Activated naive CD4-positive, alpha-beta T cell (primary cell): ENCODE measurements at places on chromosomes 16 and 17.

- DNase-seq: no peak
Observed at GRCh38 chr16:72926177-72927070, 121.5 kb downstream of the ZFHX3 start.

- no peak for DNase-seq
Observed at GRCh38 chr16:8632675-8633182, 11.2 kb downstream of the METTL22 start.

GRCh38 chr16:86424985-86425384 is 85.3 kb upstream of the FOXF1 start:
- DNase-seq: no peak

GRCh38 chr17:63039899-63040602 is 74.0 kb downstream of the TANC2 start:
- no peak for DNase-seq

- peak; percentile 52 for DNase-seq
Observed at GRCh38 chr17:81241648-81242420, 2.7 kb downstream of the NDUFAF8 start.

- no peak for DNase-seq
Observed at GRCh38 chr17:2075336-2076086, 20.6 kb downstream of the HIC1 start.

DNA sequence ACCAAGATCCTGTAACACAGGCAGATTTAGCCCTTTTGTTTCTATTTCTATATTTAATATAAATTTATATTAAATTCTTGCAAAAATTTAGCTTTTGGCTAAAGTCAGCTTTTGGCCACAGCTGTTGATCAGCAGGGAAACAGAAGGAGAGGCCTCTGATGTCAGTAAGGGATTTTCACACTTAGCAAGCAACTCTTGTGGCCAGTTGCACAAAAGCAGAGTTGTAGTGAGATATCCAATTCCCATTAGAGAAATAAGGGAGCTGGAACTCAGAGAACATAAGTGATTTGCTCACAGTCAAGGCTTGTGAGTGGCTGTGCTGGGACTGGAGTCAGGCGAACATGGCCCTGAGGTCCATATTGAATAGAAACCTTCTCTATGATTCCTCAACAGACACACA is 16.7 kb upstream of the HEATR6 start:
- DNase-seq: no peak

GRCh38 chr16:73966851-73967250 is 329.8 kb upstream of the PSMD7 start:
- DNase-seq: no peak

- no peak for DNase-seq
Observed at GRCh38 chr17:15036238-15036637, 228.9 kb downstream of the PMP22 start.

DNA sequence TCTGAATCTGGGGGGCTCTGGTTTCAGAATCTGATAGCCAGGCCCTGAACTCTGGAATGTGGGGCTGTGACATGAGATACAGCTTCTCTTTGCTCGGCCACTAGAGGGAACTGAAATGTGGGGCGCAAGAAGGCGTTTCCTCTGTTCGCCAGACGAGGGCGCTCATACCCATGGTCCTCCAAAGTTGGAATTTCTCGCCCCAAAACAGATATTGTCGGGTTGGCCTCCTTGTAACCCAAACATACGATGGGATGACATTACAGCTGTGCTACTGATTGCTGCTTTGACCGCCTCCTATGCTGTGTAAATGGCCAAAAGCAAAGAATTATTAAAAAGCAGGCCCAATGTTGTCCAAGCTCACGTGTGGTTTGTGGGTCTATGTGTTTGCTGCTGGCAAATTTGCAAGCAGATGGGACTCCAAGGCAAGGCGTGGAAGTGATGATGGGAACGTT is 13.1 kb upstream of the MSI2 start:
- DNase-seq: peak; percentile 66

DNA sequence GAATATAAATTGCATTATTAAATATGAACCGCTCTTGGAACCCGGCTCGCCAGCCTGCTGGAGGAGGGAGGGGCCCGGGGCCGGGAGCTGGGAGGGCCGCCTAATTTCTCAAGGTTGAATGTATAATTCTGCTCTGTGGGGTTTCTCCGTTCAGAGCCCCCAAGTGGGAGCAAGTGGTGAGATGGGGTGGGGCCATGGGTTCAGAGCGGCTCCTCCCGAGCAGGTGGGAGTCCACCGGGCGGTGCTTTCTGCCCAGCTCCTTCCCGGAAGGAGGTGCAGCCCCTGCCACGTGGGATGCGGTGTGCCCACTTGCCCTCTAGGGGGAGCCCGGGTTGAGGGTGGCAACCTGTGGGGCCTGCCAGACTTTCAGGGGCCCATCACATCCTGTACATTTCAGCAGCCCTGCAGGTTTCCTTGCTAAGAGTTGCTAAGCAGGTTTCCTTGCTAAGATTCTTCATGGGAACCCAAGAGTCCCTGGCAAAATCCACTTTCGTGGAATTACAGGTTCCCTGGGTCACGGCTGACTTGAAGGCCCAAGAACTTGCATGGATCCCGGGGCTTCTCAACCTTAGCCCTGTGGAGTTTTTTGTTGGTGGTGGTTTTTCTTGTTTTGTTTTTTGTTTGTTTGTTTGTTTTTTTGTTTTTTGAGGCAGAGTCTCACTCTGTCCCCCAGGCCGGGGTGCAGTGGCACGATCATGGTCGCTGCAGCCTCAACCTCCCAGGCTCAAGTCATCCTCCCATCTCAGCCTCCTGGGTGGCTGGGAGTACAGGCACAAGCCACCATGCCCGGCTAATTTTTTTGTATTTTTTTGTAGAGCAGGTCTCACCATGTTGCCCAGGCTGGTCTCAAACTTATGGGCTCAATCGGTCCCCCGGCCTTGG is 196.7 kb upstream of the GSE1 start:
- peak; percentile 55 for DNase-seq

- DNase-seq: no peak
Observed at GRCh38 chr16:79395591-79395990, 204.9 kb downstream of the MAF start.

GRCh38 chr17:72344613-72345012 is 223.8 kb downstream of the SOX9 start:
- no peak for DNase-seq

DNA sequence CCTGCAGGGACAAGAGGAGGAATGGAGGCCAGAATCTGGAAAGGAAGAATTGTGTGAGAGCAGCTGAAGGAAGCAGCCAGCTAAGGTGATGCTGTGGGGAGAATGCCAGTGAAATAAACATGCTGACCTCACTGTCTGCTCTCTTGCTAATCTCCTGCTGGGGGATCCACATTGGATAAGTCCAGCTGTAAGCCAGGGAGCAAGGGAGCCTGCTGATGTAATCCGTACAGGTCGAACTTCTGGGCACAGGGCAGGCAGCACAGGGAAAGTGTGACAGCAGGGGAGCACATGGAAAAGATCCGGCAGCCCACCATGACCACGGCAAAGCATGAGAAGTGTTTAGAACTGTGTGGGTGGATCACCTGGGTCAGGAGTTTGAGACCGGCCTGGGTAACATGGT is 7.5 kb upstream of the XPO6 start:
- no peak for DNase-seq

- DNase-seq: no peak
Observed at GRCh38 chr17:49585422-49586027, 9.9 kb downstream of the NXPH3 start.

DNA sequence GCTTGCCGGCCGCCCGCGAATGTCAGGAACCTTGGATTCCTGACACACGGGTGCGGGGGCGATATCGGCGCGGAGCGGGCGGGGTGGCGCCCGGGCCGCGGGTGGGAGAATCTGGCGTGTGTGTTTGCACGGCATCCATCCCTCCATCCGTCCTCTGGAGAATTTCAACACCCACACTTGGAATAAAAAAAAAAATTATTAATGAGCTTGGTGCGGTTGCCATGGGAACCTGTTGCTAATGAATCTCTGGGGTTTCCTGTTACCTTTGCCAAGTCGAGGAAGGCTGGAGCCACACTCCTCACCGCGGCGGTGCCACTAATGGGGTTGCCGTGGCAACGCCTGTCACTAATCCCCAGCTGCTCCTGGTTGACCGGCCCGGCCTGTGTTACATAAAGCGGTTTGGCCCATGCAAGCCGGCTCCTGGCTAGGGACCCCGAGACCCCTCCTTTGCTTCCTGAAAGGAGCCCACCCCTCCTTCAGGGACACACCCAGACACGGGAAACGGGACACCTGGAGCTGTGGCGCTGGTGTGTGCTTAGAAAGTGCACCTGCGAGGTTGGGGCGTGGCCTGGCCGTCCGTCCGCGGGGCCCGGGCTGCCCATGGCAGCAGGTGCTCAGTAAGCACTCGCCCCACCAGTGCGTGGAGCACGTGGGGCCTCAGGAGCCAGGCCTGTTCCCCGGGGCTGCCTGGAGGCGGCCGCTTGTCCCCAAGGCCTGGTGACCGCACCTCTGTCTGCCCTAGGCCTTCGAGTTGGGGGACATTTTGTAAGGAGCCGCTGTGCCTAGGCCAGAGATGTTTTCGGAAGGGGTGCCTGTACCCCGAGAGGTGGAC is 14.6 kb downstream of the CACNA1H start:
- DNase-seq: no peak

DNA sequence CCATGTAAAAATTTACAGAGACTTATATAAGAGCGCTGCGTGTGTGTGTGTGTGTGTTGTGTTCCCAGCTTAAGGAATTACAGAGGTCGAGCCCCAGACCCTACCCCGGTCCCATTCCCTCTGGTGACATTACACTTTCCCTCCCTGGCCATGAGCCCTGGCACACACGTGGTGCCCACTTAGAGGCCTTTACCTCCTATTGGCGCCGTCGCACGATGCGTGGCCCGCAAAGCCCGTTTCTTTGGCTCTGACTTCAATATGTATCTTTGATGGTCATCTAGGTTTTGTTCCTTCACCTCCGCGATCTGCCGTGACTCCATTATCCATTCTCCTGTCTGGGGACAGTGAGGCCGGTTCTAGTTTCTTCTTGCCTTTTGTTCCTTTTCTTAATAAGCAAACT is 96.9 kb upstream of the CHMP6 start:
- DNase-seq: no peak

DNA sequence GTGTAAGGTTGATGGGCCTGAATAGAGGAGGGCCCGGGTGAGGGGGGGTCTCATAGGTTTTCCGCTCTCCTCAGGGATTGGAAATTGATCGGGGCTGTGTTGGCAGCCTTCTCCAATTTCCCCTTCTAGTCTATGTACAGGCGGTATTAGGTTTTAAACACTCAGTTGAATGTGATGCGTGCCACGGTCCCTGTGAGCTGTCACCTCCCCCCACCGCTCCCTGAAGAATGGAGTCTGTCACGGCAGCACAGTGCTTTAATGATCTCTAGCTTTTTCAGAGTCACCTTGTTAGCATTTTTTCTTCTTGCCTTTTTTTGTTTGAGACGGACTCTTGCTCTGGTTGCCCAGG is 800 bp downstream of the COX4I1 start:
- no peak for DNase-seq

DNA sequence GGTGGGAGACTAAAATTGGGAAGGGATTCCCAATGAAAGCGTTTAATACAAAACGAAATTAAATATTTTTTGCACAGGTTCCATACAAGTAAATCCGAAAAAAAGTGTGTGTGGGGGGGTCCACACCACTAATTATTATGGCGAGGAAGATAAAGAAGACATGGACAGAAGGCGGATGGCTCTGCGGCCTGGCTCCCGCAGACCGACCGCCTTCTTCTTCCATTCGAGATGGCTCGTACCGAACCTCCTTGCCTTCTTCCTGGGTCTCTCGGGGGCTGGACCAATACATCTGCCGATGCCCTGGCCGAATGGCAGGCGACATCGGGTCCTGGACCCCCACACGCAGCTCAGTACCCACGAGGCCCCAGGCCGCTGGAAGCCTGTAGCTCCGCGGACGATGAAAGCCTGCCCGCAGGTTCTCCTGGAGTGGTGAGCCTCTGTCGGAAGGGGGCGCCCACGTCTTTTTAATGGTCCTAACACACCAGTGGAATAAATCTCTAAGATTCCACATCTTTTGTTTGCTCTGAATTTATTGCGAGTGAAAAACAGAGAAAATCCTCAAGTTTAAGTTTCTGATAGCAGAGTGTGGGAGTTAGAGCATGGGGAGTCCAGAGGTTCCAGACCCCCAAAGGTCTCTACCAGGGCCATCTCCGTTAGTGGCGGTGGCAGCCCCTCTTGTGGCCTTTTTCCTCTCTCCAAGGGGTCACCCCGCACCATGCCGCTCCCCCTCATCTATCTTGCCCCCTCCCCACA is 1.4 kb downstream of the PRAC2 start:
- DNase-seq: peak; percentile 52

- no peak for DNase-seq
Observed at GRCh38 chr17:6682339-6682738, 30.8 kb downstream of the C17orf100 start.

DNA sequence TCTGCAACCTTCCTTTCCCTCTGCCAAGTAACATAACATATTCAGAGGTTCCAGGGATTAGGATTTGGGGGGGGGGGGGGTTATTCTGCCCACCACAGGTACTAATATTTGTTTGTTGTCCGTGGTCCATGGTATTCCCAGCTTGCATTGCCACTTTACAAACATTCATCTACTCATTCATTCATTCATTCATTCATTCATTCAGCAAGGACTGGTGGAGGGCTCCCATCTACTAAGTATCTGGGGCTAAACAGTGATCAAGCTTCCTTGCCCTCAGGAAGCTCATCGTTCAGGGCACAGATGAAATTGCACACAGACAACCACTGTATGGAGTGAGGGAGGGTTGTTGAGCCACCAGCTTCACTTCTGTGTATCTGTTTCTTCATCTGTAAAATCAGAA is 45.8 kb upstream of the NDRG4 start:
- no peak for DNase-seq
